Stomach (tissue), 19 donors: ENCODE measurements at places on chromosomes 12 and 14. TPM values are rescaled to one million over a fixed set of nuclear protein-coding genes. Genes with fewer than 3 reads are reported as not detected.

Gene RPS6KL1
- total RNA-seq = not detected

Gene KLRC1
- total RNA-seq = 1.2 TPM

Gene PLEKHD1
- 0.55 TPM for total RNA-seq

Gene CEBPE
- total RNA-seq = not detected

Gene WNT1
- not detected for total RNA-seq

Gene DPF3
- 4.2 TPM for total RNA-seq

GRCh38 chr12:66636771-66637170, 42.1 kb downstream of the GRIP1 start:
- DNase-seq = peak; percentile 32

DNA sequence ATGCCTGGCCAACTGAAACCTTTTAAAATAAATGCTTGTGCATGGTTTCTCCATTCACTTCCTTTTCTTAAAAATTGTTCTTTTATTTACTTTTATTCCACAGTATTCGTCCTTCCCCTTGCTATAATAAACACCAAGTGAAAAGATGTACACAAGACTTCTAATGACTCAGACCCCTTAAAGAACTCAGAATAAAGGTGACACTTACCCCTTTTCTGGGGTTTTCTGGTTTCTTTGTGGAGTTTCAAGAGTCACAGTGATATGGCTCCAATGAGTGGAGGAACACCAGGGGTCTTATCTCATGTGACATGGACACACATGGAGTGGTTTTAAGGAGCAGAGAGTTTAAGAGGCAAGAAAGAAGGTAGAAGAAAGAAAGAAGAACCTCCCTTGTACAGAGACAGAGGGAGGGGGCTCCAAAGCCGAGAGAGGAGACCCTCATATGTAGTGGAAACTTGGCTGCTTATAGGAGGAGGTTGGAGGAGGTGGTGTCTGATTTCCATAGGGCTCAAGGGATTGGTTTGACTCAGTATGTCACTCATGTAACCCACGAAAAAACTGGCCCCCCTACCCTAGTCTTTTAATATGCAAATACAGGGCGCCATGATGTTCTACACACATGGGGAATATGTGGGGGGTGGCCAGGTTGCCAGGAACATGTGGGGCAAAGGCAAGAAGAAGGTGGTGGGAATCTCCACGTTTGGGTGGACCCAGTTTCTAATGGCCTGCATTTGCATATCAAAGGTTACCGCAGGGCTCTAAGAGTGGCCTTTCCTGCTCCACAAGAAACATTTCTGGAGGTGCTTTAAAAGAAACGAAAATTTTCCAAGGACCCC, 22.1 kb upstream of the CD69 start:
- DNase-seq = no peak

- peak; percentile 50 for DNase-seq
Measured at GRCh38 chr12:468671-469389, 9.1 kb downstream of the B4GALNT3 start.

- no peak for DNase-seq
Measured at GRCh38 chr12:18165422-18165871, 75.5 kb upstream of the RERGL start.

- no peak for DNase-seq
Measured at GRCh38 chr14:36001936-36002335, 174.6 kb downstream of the PTCSC3 start.

DNA sequence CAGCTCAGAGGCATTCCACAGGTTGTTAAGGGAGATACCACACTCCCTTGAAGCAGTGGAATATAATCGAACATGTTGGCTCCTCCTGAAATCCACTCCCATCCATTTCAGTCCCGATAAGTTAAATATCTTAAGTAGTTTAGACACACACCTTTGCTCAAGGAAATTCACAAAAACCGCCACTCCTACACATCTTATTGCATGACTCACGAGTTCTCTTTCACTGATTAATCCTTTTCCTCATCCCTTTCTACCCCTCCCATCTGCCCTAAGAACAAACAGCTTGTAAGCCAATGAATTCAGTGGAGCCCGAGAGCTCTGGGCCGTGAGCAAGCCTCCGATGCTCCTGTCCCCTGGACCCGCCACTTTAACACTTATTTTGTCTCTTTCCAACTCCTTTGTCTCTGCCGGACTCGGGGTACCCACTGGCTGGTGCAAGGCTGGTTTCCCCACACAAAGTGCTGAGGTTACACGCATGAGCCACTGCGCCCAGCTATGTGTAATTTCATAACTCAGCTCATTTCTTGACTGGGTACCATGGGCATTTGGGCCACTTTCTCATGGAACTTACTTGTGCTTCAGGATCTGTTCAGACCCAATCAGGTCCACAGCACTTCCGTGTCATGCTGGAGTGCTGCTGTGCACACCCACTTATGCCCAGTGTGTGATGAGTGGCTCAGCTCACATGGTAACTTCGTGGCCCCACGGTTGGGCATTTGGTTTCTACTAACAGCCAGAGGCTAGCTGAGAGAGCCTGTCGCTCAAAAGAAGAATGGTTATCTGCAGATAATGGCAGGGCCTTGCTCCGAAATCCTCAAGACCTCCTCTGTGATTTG, 171.8 kb upstream of the ALG10B start:
- no peak for DNase-seq

DNA sequence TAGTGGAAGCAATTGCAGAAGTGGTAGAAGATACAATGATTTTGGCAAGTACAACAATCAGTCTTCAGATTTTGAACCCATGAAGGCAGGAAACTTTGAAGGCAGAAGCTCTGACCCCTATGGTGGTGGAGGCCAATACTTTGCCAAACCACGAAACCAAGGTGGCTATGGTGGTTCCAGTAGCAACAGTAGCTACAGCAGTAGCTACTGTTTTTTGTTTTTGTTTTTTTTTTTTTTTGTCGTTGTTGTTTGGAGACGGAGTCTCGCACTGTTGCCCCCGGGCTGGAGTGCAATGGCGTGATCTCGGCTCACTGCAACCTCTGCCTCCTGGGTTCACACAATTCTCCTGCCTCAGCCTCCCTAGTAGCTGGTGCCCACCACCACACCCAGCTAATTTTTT, 47.4 kb downstream of the IFNG-AS1 start:
- no peak for DNase-seq

- no peak for DNase-seq
Measured at GRCh38 chr14:20350282-20350681, 6.8 kb downstream of the PARP2 start.

DNA sequence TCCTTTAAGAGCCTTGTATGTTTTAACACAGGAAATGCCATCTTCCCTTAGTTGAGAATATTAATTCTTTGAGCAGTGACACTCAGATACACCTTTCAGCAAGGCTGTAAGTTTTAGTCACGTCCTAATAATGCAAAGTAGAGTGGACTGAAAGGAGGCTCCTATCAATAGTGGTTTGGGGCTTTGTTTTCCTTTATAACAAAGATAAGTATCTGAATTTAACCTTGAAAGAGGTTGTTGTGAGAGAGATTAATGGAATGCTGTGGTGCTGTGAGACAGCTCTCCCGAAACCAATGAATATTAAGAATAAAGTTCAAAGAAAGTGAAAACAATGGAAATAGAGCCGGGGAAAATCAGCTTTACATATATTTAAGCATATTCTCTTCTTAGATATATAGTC, 259.6 kb downstream of the ERC1 start:
- DNase-seq = no peak

DNA sequence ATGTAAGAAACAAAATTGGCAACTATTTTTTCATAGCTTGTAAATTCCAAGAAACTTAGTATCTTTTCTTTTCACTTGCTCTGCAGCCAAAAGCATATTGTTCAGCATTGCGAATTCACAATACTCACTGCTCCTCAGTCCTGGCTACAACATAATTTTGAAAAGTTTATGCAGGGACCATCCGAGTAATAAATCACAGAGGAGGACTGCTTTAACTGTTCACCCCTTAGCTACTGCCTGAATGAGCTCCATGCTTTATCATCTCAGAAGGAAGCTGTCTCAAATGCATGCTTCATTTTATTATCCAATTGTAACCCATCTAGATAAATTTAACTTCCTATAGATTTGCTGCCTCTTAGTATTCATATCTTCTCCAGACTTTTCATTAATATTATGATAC, 827.8 kb downstream of the DIO2 start:
- no peak for DNase-seq
